ENCODE measurements at places on chromosomes 6 and 20.

DNA sequence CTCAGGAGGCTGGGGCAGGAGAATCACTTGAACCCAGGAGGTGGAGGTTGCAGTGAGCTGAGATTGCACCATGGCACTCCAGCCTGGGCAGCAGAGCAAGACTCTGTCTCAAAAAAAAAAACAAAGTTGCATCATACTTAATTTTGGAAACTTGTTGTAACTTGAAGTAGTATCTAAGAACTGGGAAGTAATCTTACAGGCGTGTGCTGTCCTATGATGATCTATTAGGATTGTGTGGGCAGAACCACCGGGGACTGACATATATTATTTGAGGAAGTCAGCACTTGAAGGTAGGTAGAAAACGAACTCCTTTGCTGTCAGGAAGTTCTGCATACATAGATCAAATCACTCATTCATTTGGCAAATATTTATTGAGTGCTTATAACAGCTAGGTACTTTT is 188.5 kb downstream of the ZNF217 start:
- no peak for DNase-seq

DNA sequence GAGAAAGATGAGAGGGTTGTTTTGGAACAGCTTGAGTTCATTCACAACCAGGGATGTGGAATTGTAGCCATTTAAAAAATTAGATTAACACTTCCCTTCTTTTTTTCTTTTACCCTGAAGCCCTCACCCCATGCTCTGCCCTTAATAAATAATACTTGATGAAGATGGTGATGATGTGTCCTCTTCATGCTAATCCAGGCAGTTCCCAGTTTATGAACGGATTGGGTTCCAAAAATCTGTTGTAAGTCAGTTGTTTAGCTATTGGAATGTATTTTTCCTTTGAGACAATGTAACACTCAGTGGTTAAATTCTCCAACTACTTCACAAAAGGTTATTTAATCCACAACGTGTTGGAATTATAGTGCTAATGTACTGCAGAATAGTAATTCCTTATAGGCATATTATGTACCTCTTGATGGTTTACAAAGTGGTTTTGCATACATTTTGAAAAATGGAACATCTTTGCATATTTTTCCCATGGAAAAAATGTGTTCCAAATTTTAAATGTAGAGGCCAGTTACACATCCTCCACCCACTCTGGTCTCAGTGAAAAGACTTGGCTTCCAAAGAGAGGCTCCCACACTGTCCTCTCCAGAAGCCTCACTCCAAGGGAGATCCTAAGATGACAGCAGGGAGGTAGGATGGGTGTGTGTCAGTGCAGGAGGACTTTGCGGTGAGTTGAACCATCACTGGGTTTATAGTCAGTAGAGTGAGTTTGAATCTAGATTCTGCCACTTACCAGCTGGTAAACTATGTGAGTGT is 45.8 kb upstream of the CEP162 start:
- no peak for DNase-seq

DNA sequence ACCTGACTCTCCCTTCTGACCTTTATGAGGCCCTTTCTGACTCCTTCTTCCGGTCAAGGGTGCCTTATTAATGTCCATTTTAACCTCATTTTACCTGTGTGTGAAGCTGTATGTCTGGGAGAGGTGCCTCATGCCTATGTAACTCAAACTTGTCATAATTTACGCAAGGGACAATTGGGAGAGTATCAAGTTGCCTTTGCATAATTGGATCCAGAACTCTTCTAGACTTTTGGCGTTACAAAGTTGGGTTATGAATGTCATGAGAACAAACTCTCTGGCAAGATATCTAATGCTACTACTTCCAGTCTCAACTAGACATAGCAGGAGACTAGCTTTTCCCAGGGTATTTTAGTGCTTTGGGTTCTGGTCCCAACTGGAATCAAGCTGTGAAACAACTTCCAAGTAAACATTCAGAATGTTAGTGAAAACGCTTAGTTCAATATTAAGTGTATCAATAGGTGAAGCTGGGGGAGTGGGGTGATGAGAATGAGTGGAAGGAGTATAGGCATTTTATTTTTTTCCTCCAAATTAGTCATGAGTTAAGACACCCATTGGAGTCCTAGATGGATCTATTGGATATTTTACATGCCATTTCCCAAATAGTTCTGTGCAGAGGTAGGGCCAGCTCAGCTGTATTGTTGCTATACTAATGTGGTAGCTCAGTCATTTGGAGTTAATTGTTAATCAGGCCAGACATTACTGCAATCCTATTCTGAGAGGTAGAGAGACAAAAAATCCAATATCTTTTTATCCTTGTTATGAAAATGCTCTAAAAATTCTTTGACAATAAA is 159.9 kb downstream of the TFAP2B start:
- no peak for DNase-seq

DNA sequence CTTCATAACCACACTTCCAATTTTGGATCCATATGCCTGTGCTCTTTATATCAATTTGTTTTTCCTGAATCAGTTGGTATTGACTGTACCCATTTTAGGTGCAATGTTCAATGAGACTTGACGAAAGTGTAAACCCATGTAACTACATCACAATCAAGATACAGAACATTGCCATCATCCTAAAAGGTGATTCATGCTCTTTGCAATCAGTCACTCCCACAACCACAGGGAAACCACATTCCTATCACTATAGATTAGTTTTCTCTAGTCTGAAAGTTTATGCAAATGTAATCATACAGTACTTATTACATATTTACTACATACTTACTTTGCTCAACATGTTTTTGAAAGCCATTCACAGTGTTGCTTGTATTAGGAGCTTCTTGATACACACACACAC is 167.4 kb downstream of the ADGRG6 start:
- no peak for DNase-seq

DNA sequence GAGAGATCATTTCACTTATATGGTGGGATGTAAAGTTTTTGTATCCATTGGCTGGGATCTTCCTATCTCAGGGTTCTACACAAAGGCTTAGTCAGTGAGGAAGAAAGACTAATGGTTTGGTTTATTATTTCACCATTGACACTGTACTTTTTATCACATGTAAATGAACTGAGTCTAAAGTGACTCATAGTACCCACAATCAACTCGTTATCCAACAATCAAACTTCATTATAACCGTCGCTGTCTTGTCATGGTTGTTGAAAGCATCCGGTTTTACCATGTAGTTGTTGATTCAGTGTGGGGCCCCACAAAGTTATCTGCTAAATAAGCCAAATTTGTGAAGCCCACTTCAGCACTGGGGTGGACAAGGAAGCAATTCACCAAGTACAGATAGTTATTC is 55.8 kb upstream of the MTRF1L start:
- DNase-seq, result no peak

- no peak for DNase-seq
These were observed 220.6 kb upstream of the TSHZ2 start for GRCh38 chr20:52751571-52751970.

DNA sequence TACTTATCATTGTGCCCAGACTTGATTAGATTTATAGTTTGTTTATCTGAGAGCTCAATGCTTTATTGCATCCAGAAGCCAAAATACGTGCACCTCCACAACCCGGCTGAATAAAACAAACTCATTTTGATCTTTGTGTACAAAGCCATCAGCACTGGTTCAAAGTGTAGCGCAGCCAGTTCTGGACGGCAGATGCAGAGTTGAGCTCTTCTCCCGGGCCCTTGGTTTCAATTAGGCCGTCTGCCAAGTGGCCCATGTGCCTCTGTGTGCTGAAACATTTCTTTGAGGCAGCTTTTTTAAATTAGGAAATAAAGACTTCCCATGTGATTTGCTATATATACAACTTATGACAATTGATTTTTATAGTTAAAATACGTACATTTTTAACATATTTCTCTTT is 96.2 kb upstream of the RSPO3 start:
- DNase-seq, result peak; percentile 2

DNA sequence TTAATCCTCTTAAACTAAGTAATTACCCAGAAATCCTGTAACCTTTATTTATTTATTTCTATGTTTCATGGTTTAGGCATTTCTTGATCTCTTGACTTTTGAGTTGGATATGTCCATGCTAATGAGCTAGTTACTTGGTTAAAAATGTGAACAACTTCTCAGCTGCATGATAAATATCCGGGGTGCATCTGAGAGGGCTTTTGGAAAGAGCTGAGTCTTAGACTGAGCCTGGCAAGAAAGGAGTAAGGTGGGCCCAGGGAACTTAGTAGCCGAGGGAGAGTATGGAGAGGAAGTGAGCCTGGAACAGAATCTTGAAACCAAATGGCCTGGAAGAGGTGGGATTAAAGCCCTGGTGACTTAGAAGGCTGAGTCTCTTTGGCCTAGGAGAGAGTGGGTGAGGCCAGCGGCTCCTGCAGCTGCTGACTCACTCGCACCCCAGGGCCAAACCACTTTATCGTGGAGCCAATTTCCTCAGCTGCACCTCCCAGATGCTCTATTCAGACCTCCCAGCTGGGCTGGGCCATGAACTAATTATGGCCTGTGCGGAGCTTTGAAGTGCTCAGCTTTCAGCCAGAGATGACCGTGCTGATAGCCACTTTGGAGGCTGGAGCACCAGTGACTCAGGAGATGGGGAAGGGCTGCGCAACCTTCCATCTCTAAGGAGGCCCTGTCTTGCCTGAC is 19.1 kb downstream of the TGM3 start:
- DNase-seq, result peak; percentile 19

DNA sequence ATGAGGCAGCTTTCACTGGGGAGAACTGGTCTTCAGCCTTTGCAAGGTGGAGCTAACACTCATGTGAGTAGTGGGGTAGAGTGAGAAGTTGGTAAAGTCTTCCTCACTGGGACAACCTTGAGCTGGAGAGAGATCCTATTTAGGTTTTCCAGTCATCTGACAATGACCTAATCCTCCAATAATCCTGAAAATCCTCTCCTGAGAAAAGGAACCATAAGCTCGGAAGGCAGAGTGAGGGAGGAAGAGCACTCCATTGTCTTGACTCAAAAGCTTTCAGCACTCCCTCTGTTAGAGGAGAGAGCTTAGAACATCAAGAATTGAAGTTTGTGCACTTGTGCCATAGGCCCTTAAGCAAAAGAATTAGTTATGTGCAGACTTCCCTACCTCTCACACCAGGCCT is 77.8 kb downstream of the TRAM2 start:
- DNase-seq, result no peak

- no peak for DNase-seq
These were observed 119.9 kb upstream of the TRAF3IP2 start for GRCh38 chr6:111725446-111726112.

DNA sequence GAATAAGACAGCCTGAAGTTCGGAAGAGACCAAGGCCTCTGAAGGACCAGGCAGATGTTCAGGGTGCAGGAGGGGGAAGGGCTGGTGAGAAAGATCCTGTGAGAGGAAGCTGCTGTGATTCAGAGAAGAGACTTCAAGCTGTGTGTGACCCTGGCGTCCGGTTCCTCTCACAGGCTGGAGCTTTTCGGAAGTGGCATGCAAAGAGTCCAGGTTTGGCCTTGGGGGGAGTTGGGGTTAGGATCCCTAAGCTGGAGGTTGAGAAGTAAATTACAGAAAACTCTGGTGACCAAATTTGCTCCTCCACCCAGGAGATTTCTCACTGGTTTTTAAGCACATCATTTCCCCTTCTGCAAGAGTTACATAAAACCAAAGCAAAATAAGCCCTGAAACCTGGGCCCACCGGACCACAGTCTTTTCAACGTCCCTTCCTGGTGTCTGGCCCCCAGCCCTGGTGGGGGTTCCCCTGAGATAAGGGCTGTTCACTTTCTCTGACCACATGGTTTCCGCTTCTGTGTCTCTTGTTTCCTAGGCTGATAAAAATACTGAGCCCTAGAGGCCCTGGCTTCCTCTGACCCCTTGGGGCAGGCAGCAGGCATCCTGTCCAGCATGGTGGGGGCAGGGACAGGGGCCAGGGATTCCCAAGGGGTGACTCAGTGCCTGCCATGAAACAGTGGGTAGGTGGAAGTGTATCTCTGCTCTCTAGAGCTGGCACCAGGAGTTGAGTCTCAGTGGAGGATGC is 12.0 kb upstream of the LTA start:
- no peak for DNase-seq

GRCh38 chr6:73538116-73538779 is 17.4 kb upstream of the EEF1A1 start:
- no peak for DNase-seq

GRCh38 chr6:166333172-166333995 is 9.0 kb downstream of the SFT2D1 start:
- DNase-seq, result no peak

- no peak for DNase-seq
These were observed 208.7 kb upstream of the PRND start for GRCh38 chr20:4512891-4513550.

DNA sequence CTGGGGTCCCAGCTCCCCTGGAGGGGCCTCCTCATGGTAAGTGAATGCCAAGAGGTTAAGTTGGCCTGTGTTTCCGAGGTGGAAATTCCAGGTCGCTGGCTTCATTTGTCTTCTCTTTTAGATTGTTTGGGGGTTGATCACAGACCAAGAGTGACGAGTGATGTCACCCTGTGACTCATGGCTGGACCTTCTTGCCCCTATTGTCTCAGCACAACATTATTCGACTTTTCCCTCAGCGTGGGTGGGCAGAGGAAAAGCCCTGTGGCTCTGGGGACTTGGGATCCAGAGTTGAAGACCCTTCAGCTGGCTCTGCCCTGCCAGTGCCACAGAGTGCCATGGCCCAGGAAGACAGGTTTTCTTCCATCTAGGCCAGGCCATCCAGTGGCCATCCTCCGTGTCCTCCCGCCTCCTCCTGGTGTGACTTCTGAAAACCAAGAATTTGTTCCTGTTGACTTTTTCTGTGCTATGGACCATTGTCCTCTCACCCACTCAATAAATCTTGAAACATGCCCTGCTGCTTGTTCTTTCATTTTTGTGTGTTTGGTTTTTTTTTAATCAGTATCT is 15.4 kb upstream of the SNHG17 start:
- DNase-seq, result no peak

- no peak for DNase-seq
These were observed 25.8 kb downstream of the MAP7 start for GRCh38 chr6:136524339-136524935.

- DNase-seq, result peak; percentile 33
These were observed 50.7 kb upstream of the CD83 start for GRCh38 chr6:14066782-14067406.

All from DMS 273 treated with DMSO at 0.1 percent for 48 hours (cell line).